ENCODE measurements at places on chromosomes 6 and 20. TPM values are rescaled to one million over a fixed set of nuclear protein-coding genes. Genes with fewer than 3 reads are reported as not detected.

DNA sequence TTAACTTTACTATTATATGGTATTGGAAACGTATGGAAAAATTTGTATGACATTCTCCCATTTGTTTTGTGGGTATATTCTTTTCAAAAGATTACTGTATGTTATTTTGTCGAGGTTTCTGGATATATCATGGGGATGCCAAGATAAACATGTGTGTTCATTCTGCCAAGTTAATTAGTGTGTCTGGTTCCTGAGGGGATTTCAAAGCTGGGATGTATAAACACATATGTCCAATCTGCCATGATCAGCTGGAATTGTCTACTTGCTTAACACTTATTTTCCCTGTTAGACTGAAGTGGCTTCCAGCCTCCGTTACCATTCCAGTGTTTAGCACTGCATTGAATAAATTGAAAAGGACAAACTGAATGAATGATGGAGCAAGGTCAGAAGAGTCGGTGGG is 86.2 kb downstream of the DNAH8 start:
- no peak overlapping the region for H3K27ac ChIP-seq
- H3K4me1 ChIP-seq = no peaks in the 10 kb centered on the region
- no peaks in the 10 kb centered on the region for H3K36me3 ChIP-seq
- DNase-seq = no peak
- no peak overlapping the region for H3K4me3 ChIP-seq

DNA sequence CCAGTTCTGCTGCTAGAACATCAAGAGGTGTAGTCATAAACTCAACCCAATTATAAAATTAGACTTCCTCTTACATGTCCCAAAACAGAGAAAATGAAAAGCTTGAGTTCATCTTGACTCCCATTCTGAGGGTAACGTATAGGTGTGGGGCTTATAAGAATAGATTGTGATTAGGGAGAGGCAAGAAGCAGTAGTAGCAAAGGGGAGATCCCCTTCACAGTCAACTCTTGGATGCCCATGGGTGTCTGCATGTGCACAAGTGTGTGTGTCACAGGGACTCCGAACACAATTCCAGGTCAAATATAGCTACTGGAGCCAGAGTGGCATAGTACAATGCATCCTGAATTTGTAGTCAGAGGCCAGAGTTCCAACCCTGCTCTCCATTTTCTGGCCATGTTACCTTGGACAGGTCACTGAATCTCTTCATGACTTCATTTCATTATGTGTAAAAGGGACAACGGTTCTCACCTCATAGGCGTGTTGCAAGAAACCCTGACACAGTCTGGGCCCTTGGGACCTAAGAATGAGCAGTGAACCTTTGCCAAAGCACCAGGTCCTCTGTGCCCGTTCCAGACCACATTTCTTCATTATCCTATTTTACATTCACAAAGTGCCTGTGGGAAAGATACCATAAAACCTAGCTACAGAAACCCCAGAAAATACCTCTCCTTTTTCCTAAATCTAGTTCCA is 11.8 kb downstream of the GSTA4 start:
- H3K27ac ChIP-seq = no peak overlapping the region
- H3K36me3 ChIP-seq = peaks cover 6% of the 10 kb centered on the region
- peaks cover 11% of the 10 kb centered on the region for H3K27me3 ChIP-seq
- no peak overlapping the region for H3K4me3 ChIP-seq
- DNase-seq = no peak

DNA sequence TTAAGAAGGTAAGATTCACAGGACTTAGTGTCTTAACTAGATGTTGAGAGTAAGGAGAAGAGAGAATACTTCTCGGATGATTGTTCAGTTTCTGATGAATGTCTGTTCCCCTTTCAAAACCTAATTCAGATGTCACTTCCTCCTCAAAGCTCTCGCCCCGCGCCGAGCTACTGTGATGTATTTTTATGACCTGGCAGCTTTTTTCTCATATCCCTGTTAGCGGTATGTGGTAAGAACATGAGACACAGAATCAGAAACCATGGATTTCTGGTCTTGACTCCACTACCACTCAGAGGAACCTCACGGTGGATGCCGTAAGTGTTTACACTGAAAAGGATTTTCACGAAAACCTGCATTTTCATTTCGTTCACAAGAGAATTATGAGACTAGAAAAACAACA is 48.4 kb downstream of the CEP43 start:
- peak; percentile 37 for DNase-seq
- H3K27me3 ChIP-seq = no peaks in the 10 kb centered on the region
- H3K27ac ChIP-seq = peak overlapping the region; percentile 77
- H3K4me1 ChIP-seq = peaks cover 17% of the 10 kb centered on the region
- peaks cover 8% of the 10 kb centered on the region for H3K36me3 ChIP-seq

GRCh38 chr6:41193884-41194283 is 7.1 kb downstream of the TREML2 start:
- H3K4me1 ChIP-seq = peaks cover 43% of the 10 kb centered on the region
- no peak overlapping the region for H3K4me3 ChIP-seq
- peaks cover 71% of the 10 kb centered on the region for H3K36me3 ChIP-seq
- DNase-seq = no peak

DNA sequence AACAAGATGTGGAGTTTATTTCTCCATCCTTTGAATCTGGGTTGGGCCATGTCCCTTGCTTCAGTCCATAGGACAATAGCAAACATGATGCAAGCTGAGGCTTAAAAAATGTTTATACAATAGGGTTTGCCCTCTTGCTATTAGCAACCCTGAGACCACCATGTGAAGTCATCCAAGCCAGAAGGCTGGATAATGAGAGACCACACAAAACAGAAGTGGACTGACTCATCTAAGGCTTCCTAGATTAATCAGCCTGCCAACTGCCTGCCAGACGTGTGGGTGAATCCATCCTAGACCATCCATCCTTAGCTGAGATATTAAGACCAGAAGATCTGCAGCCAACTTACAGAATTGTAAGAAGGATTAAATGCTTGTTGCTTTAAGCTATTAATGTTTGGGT is 38.1 kb upstream of the ISM1 start:
- H3K36me3 ChIP-seq = peaks cover 2% of the 10 kb centered on the region
- H3K27me3 ChIP-seq = peaks cover 2% of the 10 kb centered on the region
- H3K4me1 ChIP-seq = no peaks in the 10 kb centered on the region
- DNase-seq = no peak
- H3K27ac ChIP-seq = no peak overlapping the region
- no peak overlapping the region for H3K4me3 ChIP-seq

- H3K4me3 ChIP-seq = no peak overlapping the region
- no peaks in the 10 kb centered on the region for H3K27me3 ChIP-seq
- H3K4me1 ChIP-seq = peaks cover 11% of the 10 kb centered on the region
- peaks cover 32% of the 10 kb centered on the region for H3K36me3 ChIP-seq
- DNase-seq = no peak
Observed at GRCh38 chr6:14129575-14129974, 12.0 kb downstream of the CD83 start.

GRCh38 chr6:133240511-133241085 is 559 bp upstream of the EYA4 start:
- no peaks in the 10 kb centered on the region for H3K36me3 ChIP-seq
- H3K4me3 ChIP-seq = no peak overlapping the region
- H3K27me3 ChIP-seq = peaks cover 64% of the 10 kb centered on the region
- H3K4me1 ChIP-seq = peaks cover 11% of the 10 kb centered on the region

Gene OLIG3
- not detected for total RNA-seq

Gene SPDEF
- not detected for total RNA-seq

Gene PRSS16
- 0.86 TPM for total RNA-seq

Gene PHACTR1
- total RNA-seq = 1.5 TPM
